ENCODE measurements at places on chromosomes 1 and 21.

DNA sequence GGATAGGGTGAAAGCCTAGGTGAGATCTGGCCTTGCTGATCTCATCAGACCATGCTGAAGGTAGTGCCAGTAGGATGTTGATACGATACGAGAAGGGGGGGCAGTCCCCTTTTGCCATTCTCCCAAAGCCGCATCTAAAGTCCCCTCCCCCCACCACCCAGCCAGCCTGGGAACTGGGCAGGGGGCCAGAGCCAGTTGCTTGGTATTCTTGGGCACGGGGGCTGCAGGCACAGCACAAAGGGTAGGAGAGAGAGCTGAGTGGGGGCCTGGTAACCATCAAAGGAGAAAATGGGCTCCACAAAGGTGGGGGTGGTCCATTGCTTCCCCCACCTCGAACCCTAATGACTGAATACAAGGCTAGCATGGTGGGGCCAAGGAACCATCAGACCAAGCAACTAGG, 5.4 kb downstream of the PEA15 start:
- no peak for DNase-seq

- DNase-seq, result no peak
Observed at GRCh38 chr1:156523801-156524480, 23.4 kb upstream of the MEF2D start.

GRCh38 chr1:153921803-153922075, 1.0 kb downstream of the GATAD2B start:
- DNase-seq, result no peak

GRCh38 chr21:21232320-21232719, 234.1 kb downstream of the NCAM2 start:
- no peak for DNase-seq

- no peak for DNase-seq
Observed at GRCh38 chr1:228338521-228339051, 68.0 kb downstream of the TRIM11 start.

DNA sequence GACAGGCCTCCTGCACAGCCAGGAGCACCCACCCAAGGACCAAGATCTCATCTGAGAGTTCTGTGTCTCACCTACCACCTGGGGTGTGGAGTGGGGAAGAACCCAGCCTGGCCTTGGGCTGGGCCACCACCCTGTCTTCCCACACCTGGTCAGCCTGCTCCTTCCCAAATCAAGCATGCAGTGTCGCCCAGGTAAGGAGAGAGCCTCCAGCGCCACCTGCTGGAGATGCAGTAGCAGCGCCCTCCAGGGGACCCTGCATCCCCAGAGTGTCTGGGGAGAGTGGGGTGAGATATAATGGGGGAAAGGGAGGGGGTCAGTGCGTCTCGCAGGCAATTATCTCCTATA, 32.3 kb downstream of the KIAA2013 start:
- peak; percentile 72 for DNase-seq

Measured in activated CD4-positive, alpha-beta T cell treated with anti-CD3 and anti-CD28 coated beads, Interleukin-2, Interleukin-4, amounts not matched to agents 100 ng/mL and 50 ng/mL, durations not matched to agents 16 hours and 8 hours (primary cell).